ENCODE measurements at places on chromosomes 3 and 15.

- DNase-seq, result no peak
These were observed 27.1 kb downstream of the SPSB4 start for GRCh38 chr3:141078200-141078599.

DNA sequence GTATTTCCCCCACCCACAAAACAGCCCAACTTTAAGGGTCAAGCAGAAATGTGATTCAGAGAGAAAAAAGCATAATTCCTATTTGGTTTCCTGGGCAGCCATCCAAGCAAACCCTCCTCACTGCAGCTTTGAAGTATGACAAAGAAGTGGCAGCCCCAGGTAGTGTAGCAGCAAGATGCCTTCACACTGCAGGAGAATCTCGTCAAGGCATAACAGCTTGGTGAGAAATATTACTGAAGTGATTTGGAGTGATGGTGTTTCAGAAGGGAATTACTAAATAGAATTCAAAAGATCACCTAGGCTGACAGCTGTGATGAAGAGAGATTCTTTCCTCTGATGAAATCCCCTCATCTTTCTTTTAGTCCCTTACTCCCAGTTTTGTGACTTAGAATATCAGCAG is 173.9 kb downstream of the PYDC2 start:
- no peak for DNase-seq

GRCh38 chr15:77336006-77336405 is 83.9 kb downstream of the PEAK1 start:
- no peak for DNase-seq

DNA sequence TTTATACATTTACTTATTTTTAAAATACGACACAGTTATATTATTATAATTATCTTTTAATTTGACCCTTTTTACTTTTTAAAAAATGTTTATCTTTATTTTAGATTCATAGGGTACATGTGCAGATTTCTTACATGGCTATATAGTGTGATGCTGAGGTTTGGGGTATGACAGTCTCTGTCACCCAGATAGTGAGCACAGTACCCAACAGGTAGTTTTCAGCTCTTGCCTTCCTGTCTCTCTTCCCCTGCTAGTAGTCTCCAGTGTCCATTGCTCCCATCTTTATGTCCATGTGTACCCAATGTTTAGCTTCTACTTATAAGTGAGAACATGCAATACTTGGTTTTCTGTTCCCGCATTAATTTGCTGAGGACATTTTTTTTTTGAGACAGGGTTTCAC is 21.8 kb upstream of the KCNMB2 start:
- no peak for DNase-seq

DNA sequence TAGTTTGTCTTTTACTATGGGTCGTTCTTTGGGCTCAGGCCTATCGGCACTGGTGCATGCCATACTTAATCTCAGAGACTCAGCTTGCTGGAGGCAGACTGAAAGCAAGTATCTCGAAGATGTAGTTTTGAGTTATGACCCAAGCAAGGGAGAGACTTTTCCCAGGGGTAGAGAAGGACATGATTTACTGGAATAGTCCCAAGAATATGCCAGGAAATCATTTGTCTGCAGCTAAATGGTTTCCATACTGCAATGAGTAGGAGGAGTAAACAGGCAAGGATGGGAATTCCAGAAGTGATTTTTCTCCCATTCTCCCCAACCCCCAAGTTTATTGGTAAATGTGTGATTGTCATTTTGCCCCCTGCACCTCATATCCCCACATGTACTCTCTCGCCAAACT is 35.4 kb upstream of the LACTB start:
- DNase-seq, result no peak

DNA sequence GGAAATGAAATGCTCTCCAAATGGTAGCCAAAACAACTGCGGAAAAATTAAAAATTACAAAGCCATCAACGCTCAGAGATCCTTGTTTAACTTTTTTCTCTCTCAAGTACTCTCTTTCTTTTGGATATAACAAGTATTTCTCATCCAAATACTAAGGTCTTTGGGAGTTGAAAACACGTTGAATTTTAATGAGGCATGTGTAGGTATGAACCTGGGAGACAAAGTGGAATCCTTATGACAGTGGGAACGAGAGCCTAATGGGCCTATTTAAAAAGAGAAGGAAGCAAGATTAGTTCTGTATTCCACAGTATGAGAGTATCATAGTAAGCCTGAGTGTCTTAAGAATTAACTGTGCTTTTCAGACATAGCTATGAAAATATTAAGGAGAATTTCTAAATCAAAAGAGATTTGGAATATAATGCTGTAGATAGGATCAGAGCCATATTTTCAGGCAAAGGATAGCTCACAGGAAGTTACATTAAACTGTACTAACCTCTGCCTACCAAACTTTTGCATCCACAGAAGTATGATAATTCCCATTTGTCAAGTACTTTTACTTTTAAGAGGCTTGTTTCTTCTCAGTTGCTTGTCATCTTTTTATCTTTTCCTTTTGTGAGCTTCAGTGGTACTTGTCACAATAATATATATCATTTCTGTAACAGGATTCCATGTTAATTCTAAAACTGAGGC is 759 bp downstream of the CD96 start:
- DNase-seq, result no peak

GRCh38 chr3:39910826-39911464 is 101.5 kb downstream of the MYRIP start:
- no peak for DNase-seq

DNA sequence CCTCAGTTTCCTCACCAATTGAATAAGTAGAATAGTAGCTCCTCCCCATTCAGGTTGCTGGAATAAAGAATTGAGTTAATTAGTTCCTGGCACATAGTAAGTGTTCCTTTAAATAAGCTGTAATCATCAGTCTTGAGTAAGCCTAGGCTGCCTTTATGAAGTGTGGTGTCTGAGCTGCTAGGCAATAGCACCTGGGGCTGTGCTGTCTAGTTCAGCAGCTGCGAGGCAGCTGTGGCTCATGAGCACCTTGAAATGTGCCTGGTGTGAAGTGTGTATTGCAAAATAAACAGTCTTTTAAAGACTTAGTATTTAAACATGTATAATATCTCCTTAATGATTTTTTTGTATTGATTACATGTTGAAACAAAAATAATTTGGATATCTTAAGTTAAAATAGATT is 77.6 kb downstream of the TOP2B start:
- DNase-seq, result no peak

- no peak for DNase-seq
These were observed 86.2 kb downstream of the CMSS1 start for GRCh38 chr3:99903869-99904268.

DNA sequence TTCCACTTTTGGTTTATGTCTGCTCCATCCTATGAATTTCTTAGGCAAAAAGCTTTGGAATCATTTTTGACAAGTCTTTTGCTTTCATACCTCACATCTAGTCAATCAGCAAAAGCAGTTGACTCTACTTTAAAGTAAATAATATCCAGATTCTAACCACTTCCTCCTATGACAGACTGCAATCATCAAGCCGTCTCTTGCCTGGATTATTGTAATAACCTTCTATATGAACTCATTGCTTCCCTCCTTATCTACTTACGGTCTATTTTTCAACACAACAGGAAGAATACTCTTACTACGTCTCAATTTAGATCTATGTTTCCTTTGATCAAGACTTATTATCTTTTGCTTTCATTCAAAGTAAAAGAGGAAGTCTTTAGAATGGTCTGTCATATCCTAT is 20.7 kb downstream of the CLDN1 start:
- DNase-seq, result no peak

GRCh38 chr15:63939531-63940130 is 105.9 kb upstream of the HERC1 start:
- DNase-seq, result no peak

DNA sequence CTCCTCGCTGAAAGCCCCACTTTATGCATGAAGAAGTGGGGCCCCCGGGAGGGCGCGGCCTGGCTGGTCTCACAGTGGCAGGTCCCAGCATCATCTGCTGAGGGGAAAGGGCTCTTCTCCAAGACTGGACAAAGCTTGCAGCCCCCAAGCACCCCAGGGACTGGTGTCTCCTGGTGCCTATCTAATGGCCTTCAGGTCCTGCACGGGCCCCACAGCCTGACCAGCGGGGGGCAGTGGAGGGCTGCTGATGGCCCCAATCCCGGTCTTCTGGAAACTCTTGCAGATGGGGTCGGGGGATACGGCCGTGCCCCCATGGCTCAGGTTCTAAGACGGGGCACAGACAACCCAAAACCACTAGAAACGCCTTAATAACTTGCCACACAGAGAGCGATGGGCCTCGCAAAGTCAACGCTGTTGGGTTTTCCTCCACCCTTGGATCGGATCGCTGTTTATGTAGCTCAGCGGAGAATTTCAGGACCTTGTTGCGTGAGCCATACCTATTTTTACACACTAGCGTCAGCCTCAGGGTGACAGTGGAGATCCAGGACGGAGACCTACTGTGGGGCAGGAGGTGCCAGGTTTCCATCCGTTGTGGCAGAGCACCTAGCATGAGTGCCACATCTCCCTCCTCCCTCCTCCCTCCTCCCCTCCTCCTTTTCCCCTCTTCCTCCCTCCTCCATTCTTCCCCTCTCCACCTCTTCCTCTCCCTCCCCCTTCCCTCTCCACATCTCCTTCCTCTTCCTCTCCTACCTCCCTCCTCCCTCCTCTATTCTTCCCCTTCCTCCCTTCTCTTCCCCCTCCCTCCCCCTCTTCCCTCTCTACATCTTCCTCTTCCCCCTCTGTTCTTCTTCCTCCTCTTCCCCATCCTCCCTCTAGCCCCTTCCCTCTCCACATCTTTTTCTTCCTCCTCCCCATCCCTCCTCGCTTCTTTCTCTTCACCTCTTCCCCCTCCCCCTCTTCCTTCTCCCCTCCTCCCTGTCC is 79.3 kb upstream of the ALDH1L1 start:
- DNase-seq, result no peak

DNA sequence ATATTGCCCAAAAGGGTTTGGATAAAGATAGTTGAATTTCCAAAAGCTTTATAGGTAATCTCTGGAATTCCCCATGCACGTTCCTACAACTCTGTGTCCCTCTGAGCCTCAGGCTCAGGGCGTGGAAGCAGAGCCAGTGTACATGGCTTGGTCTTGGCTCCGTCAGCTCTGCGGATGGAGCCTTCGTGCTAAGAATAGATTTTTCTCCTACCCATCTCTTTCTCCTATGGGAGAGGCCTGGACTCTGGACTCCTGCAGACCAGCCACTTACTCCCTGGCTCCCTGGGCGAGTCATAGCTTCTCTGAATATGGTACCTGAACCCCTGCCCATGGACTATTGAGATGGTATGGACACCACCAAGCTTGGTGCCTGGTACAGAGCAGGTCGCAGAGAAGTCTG is 99.9 kb downstream of the EEFSEC start:
- no peak for DNase-seq

DNA sequence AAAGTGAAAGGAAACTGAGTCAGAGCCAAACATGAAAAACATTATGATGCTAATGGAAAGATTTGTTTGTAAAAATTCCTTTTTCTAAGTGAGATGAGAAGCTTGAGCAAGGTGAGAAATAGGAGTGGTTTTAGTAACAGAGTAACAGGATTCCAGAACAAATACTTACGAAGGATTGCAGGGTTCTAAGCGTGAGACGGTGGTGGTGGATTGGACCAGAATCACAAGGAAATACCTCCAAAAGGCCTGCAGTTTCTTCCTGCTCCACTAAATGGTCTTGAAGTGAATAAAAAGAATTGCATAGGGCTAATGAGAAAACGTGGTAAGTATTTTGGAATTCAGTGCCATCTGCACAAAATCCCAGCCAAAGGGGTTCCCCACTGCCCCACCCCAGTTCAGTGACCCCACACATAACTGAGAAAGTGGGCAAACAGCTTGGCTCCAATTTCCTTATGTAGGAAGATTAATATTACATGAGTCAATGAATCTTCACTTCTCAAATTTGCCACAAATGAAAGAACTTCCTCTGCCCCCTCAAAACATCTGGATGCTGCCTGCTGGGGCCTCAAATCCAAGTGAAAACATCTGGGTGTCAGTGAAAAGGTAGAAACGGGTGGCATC is 283.8 kb upstream of the NR2F2 start:
- no peak for DNase-seq

DNA sequence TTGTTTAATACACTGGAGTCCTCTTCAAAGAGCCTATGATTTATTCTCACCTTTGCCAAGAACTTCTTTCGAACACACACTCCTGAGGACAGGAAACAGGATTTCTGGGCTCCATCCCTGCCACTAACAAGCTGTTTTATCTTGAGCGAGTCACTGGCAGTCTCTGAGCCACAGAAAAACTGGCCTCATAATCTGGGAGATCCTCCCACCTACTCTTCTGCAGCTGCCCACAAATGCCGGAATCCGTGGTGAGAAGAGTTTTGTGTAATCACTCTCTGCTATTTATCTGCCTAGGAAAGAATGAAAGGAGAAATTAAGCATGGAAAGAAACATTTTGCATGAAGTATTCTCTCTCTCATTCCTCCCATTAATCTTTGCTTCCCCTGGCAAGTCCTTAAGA is 172.0 kb upstream of the TRIM42 start:
- no peak for DNase-seq

GRCh38 chr3:138696666-138697370 is 88.2 kb downstream of the FAIM start:
- no peak for DNase-seq

DNA sequence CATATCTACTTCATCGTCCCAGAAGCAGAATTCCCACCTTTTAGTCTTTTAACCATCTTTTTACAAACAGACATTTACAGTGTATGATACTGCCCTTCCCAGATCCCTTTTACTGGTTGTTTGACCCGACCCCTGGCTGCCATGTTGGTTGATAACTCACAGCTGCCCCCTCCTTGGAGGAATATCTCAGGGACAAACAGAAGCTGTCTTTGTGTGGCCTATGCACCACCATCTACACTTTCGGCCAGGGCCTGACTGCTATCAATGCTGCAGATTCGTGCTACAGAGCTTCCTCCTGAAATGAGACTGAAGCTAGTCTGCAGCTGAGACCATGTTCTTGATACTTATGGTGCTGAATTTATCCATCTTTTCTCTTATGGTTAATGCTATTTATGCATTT is 6.6 kb upstream of the POLQ start:
- no peak for DNase-seq

DNA sequence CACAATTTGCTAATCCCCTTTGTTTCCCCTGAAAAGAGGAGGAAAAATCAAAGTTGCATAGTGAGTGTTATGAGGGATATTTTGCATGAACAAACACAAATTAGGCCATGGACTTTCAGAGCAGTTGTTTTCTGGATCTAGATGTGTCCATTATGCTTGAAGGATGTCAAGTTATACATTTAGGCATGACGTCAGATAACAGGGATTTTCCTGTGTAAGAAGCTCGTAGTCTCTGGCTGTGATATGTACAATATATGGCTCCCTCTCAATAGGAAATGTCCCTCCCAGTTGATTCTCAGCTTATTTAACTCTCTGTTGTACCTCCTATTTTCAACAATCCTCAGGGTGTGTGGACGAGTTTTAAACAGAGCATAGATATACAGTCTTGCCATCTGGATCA is 171.0 kb downstream of the RBMS3 start:
- no peak for DNase-seq
